ENCODE measurements at places on chromosomes 13 and 19.

DNA sequence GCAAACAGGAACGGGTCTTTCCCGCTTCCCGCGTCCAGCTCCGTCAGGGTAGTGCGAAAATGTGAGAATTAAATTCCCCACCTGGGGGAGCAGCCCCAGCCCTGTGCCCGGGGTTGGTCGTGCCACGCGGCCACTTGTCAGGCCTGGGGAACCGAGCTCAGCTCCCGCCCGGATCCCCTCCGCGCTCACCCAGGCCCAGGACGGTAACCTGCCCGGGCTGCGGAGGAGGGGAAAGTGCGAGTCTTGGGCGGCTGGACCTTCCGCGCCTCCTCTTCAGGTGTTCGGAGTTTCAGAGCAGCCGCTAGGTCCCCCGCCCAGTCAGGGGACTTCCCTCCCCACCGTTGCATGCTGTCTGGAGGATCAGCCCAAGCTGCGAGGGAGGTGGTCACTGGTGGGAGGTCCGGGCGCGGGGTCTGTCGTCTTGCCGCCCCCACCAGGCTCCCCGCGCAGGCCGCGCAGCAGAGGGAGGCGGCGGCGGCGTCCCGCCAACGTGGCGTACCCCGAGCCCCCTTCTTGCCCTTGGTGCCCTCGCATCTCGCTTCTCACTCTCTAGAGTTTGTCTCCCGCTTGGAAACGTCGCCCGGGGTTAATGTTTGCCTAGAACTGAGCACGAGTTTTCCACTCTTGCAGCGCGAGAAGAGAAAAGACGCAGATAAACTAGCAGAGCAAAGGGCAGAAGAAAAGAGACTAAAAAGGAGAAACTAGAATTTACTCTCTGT, 8.1 kb downstream of the URAD start:
- DNase-seq = no peak

DNA sequence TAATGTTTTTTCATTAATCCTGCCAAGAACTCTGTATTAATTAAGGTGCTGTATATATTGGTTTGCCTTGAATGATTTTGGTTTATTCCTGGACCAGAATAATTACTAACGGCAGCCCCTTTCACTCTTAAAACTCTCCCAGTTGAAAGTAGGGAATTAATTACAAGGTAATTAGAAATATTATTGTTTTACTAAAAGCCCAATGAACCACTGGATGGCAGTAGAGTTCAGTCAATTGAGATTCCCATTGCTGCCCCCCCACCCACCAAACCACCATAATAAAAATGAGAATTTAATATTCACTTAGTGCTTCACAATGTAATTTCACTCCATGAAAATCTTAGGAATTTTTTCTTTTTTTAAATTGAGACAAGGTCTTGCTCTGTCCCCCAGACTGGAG, 13.7 kb downstream of the WBP4 start:
- peak; percentile 60 for DNase-seq

DNA sequence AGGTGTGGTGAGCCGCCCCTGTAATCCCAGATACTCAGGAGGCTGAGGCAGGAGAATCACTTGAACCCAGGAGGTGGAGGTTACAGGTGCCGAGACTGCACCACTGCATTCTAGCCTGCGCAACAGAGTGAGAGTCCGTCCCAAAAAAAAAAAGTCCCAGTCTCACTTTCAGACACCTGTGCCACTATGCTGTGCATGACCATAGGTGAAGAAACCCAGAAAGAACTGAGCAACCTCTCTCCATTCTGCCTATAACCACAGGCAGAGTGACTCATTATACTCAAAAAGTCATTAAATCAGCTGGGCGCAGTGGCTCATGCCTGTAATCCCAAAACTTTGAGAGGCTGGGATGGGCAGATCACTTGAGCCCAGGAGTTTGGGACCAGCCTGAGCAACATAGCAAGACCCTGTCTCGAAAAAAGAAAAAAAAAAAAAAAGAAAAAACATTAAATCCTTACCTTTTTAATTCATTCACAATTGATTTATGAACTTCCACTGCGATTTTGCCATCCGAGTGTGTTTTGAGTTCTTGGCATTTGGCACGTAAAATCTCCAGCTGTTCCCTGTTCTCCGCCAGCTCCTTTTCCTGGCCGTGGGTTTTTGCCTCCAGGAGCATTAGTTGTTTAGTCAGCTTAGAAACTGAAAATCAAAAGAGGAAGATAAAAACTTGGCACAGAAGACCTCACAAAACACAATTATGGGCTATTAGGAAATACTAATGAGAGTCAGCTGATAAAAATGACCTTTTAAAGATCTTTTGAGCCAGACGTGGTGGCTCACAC, 45.5 kb upstream of the SLC7A9 start:
- DNase-seq = no peak

DNA sequence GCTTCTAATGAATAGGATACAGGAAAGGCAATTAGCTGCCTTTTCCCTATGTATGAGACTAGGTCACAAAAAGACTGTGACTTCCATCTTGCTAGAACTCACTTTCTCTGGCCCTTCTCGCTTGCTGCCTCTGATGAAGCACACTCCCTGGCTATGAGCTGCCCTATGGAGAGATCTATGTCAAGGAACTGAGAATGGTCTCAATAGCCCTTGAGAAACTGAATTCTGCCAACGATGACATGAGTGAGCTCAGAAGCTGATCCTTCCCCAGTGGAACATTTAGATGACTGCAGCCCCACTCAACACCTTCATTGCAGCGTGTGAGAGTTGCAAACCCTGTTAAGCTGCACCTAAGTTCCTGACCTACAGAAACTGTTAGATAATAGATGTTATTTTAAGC, 309.8 kb downstream of the COG6 start:
- no peak for DNase-seq

DNA sequence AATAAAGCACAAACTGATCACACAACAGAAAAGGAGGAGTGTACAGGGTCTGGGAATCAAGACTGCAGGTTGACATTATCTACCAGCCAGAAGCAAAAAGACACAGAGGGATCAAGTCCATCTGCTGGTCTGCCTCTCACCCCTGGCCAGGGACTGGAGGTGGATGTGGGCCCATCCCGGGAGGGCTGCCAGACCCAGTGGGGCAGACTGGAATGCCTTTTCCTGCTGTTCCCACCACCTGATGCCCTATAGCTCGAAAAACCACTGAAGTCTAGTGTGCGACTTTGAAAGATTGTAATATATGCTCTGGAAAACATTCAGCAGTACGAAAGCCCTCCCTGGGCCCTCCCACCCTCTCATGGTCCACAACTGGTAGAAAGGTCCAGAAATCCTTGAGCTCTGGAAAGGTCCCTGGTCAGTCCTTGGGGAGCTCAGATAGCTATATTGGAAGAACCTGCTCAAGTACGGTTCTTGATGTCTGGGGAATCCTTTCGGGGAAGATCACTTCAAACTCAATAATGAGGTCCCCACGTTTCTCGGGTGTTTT, 2.6 kb downstream of the DNAJB1 start:
- DNase-seq = no peak

DNA sequence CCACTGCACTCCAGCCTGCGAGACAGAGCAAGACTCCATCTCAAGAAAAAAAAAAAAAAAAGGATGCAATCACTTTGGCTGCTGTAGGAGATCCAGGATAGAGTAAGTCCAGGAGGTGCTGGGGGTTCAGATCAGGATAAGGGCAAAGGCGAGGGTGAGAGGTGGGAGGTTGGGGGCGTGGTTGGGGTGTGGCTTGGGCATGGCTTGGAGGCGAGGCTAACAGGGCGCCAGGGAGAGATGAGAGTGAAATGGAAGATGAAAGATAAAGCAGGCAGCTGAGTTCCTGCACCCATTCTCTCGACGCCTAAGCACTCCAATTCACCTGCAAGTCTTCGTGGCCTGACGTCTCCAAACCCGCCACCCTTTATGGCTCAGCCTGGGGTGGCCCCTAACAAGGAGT, 25.0 kb upstream of the ZNRF4 start:
- no peak for DNase-seq

DNA sequence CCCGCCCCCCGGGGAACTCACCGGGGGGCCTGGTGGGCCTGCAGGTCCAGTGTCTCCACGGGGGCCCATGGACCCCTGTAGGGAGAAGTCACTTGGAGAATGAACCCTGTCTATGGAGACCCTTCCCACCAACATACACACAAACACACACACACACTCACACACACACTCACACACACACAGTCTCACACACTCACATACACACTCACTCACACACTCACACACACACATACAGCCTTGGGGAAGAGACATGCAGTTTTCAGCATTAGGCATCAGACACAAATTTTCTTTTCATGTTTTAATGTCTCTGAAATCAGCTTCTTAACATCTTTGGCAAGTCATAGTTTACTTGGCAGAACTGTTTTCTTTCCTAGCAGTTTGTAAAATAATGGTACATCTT, 31.0 kb upstream of the OLFM2 start:
- DNase-seq = no peak

GRCh38 chr19:47402504-47402903, 16.8 kb downstream of the MEIS3 start:
- DNase-seq = no peak

DNA sequence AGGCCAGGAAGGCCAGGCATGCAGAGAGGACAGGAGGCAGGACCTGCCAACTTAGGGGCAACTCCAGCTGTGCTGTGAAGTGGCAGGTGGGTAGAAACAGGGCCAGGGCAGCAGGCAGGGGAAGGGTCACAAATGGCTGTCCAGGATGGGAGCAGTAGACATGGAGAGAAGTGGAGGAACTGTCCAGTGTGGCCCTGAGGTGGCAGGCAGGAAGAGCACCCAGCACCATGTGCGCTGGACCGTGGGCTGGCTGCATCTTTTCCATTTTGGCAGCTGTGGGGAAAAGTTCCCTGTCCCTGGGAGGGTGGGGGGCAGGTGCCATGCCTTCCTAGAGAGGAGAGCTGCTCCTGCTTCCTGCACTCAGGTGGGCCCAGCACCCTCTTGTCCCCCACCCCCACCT, 13.8 kb downstream of the DEDD2 start:
- DNase-seq = no peak

- DNase-seq = no peak
Measured at GRCh38 chr19:2623798-2624197, 78.7 kb downstream of the GNG7 start.

DNA sequence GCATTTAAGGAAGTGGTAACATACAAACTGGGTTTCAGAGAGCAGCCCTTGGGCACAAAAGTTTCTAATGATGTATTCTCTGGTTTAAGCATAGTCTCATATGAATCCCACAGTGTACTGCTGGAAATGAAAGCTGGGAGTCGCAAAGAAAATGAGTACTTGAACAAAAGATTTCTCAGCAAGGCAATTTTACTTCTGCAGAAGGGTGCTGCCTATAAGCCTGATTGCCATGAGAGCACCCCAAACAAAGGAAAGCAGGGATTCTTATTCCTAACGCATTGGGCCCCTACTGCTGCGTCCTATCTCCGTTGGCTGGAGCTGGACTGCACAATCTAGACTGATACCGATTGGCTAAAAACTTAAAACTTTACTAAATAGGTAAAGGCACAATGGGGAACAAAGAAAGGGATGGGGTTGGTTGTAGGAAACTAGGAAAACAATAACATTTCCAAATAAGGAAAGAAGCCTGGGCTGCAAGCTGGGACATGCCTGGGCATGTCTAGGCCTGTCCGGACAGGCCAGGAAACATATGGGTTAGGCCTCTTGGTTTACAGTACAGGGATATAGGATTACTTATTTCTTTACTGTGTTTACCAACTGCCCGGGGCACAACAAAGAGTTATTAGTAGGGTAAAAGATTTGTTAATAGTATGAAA, 27.4 kb upstream of the VN1R4 start:
- no peak for DNase-seq

DNA sequence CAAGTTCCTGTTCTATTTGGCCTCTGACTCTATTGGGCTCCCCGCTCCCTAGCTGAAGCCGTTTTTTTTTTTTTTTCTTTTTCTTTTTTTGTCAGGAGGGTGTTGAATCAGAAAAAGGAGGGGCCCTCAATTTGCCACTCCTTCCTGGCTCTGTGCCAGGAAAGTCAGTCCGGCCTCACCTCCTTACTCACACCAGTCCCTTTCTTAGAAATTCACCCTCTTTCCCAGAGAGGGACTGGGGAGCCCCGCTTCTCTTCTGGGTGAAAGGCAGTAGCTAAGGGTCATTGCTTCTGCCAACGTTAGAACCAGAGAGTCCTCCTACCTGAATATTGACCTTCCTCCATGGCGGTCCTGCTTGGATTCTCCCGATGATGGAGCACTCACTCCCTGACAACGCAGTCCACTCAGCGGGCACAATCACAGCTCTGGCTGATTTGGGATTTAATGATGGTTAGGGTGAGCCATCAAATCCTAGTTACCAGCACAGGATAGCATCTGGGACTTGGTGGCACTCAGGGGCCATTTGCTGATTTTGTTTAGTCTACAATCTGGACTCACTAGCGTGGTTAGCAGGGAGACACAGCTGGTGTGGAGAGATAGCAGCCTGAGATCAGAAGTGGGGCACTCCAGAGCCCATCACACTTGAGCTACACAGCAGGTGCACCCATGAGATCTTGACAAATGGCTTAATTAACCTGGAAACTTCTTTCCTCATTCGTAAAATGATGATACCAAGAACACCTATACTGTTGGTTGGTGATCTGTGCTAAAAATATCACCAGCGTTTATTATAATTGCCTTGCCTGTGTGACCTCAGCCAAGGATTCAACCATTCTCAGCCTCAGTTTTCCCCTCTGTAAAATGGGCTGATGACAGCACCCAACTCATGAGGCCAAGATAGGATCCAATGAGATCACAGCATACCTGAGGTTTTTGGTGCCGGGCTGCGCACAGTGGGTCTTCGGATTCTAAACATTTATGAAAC, 2.2 kb downstream of the FCER2 start:
- DNase-seq = peak; percentile 20

GRCh38 chr19:49271080-49271753, 53.8 kb downstream of the SLC6A16 start:
- DNase-seq = no peak

GRCh38 chr13:43196086-43196621, 172.8 kb downstream of the DNAJC15 start:
- peak; percentile 45 for DNase-seq

DNA sequence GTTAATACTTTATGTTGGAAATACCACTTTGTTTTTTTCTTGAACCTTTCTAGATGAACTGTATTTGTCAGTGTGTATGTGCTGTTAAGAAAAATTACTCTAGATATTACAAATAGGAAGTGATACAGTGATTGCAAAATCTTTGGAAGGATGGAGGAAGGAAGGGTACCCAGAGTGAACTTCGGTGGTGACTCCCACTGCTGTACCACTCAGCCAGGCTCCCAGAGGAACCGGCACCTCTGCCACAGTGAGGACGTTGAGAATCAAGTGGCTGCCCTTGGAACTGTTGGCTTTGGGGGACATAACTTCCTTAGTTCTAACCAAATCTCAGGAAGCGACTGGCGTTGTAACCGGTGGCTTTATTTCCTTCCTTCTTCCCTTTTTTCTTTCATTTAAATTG, 184.7 kb downstream of the PCCA start:
- DNase-seq = no peak

DNA sequence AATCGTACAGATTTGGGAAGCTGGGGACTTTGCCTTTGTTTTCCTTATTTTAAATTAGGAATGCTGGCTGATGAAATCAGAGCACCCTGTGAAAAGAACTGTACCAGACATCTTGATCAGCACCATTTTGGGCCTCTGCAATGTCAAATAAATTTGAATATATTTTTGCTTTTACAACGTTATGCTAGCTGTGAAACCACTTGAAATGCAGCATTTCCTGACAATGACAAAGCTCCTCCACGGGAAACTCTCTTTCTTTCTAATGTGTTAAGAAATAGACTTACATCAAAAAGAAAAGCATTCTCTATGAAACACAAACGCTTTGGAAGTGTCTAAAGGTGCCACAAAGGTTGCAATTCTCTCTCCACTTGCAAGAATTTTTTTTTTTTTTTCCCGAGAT, 47.1 kb upstream of the MAP3K10 start:
- peak; percentile 22 for DNase-seq
